SIG-M5 (cell line): ENCODE measurements at places on chromosomes 13 and 19.

GRCh38 chr13:31775686-31776085, 36.4 kb downstream of the RXFP2 start:
- DNase-seq, result no peak

DNA sequence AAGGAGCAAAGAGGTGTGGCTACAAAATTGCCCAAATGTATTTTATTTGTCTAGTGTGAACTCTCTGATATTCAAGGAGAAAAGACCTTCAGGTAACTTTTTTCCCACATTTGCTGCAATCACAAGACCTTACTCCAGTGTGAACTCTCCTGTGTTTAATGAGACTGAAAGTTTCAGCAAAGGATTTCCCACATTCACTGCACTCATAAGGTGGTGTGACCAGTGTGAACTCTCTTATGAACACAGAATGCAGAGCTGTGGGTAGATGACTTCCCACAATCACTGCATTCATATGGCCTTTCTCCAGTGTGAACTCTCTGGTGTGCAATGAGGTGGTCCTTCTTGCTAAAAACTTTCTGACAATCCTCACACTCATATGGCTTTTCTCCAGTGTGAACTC, 16.4 kb downstream of the ZNF814 start:
- DNase-seq, result no peak

- DNase-seq, result no peak
These were observed 12.3 kb downstream of the ELSPBP1 start for GRCh38 chr19:48006762-48007161.

DNA sequence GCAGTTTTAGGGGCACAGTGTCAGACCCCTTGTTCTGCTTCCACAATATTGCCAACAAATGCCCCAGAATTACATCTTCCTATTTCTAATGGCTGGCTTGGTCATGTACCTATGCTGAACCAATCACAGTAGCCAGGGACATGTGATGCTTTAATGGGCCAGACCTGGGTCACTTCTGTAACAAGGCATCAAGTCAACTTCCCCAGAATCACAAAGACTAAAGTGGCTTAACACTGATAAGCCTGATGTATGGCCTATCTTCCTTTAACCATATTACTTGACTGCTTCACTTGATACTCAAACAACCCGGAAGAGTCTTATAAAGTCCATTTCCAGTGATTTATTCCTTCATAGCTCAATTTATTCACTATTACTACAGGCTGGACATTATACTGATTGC, 19.6 kb downstream of the LNX2 start:
- no peak for DNase-seq

GRCh38 chr19:15197942-15198341, 2.9 kb downstream of the NOTCH3 start:
- no peak for DNase-seq

- no peak for DNase-seq
These were observed 81.3 kb downstream of the SLC6A16 start for GRCh38 chr19:49243726-49244125.

GRCh38 chr13:60258349-60258748, 94.6 kb upstream of the DIAPH3 start:
- no peak for DNase-seq

- DNase-seq, result no peak
These were observed 60.8 kb downstream of the ALOX5AP start for GRCh38 chr13:30796132-30796572.

DNA sequence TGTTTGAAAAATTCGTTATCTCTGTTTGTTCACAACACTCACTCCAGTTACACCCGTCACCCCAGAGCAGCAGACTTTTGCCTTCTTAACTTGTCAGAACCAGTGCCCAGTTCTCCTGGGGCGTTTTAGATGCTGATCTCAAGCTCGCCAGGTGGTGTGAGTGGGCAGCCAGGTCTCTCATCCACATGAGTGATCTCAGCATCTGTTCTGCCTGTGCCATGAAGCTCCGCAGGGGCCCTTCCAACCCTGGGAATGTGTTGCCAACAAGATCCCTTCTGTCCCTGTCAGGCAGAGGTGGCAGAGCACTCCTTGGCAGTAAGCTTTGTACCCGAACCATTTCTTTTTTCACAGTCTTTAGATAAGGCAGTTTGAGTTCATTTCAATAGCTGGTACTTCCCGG, 896.5 kb downstream of the UQCRFS1 start:
- no peak for DNase-seq
